ENCODE measurements at places on chromosomes 2 and 18.

DNA sequence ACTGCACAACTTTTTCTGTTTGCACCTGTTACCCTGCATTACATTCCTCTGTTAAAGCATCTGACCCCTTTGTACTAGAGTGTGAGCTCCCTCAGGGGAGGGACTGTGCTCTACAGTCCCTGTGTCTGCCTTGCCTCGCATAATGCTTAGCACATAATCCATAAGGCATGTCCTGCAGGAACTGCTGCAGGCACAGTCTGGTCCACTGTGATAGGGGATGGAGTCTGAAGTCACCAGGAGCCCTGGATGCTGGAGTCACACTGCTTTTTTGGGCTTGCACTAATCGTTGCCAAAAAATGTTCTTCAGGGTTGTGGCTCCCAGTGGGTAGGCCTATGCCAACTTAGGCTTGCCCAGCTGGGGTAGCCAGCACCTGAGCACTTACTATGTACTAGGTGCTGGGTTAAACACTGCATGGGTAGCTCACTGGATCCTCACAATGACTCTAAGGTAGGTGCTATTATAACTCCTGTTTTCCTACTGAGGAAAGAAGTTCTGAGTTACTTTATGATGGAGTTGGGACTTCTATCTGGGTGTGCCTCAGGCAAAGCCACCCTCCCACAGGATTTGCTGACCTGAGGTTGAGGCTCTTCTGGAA, 33.3 kb downstream of the COPS7B start:
- DNase-seq, result no peak

DNA sequence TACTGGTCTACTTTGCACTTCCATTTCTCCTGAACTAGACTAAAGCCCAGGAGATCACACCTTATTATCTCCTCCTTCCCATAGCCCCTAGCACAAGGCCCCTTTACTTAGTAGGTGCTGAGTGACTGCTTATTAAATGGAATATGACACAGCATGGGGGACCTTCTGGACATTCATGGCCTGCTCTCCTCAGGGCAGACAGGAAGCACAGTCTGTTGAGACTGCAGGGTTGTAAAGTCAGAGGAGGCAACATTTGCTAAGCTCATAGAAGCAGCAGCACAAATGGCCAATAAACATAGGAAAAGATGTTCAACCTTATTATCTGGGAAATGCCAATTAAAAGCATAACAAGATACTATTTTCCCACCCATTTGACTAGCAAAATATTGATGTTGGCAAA, 75.3 kb downstream of the DNMT3A start:
- DNase-seq, result no peak

- DNase-seq, result no peak
These were observed 45.8 kb downstream of the CYBRD1 start for GRCh38 chr2:171568089-171568488.

- DNase-seq, result no peak
These were observed 182.2 kb downstream of the ARHGAP15 start for GRCh38 chr2:143311426-143311825.

DNA sequence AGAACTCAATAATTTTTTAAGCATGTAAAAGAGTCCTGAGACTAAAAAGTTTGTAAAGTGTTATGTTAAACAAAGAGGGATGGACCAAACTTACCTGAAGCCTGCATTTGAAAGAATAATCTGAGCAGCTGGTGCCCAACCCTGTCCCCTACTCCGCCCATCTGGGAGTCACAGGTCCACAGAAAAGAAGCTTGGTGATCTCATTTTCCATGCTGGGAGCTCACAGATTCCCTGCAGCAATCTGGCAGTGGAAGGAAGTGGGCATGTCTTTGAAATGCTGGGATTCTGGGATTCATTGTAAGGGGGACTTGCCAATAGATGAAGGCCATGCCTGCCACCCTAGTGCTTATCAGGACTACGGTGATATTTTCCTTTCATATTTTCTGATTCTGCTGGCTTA, 17.9 kb downstream of the CDH2 start:
- DNase-seq, result no peak

GRCh38 chr2:42640261-42640660, 71.8 kb downstream of the MTA3 start:
- no peak for DNase-seq

GRCh38 chr2:3169106-3169870, 208.3 kb downstream of the EIPR1 start:
- no peak for DNase-seq

DNA sequence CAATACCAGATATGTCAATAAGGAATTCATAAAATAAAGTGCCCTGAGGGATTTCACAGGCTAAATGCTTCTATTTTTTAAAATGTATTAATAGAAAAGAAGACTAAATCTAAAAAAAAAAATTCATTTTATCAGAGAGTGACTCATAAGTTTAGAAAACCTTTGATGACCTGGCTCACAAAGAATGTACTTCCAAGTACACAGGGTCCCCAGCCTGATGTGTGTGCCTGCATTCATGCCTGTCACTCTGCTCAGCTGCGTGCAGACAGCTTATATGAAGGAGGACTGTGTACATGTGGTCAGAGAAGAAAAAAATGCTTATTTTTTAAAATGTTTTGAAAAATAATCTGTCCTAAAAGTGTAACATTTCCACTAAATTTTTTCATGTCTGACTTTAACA, 3.0 kb upstream of the CPS1 start:
- DNase-seq, result no peak

DNA sequence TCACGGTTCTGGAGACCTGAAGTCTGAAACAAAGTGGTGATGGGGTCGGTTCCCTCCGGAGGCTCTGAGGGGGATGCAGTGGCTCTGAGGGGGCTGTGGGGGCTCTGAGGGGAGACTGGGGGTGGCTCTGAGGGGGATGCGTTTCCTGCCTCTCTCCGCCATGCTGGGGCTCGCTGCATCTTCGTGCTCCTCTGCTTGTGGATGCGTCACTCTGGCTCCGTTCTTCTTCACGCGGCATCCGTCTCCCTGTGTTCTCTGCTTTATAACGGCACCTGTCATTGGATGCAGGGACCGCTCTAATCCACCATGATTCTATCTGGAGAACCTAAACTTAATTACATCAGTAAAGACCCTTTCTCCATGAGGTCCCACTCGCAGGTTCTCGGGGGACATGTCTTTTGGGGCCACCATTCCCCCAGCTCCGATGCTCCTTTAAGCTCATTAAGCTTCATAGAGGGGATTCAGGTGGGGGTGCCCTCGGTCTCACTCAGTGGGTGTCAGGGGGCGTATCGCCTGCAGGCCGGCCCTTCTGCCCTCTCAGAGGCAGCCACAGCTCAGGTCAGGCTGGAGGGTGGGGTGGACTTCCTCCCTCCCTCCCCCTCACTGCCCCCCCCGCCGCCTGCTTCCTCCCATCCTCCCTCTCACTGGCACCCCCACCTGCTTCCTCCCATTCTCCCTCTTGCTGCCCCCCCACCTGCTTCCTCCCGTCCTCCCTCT, 18.4 kb downstream of the RTP5 start:
- no peak for DNase-seq

DNA sequence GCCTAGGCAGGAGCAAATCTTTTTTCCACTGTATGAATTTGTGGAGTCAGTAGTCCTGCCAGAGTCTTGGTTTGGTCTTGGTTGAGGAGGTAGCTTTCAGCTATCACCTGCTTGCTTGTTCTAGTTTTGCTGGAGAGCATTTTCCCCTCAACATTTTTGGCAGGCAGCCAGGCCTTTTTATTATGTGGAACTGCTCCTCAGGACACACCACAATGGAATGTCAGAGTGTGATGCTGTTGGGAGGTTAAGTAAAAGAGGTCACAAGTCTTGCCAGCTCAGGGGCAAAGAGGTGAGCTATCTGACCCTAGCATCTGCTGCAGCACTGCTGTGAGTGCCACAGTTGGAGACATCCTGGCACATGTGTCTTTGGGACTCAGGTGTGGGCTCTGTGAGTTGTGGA, 258.0 kb downstream of the CNTNAP5 start:
- no peak for DNase-seq

- DNase-seq, result peak; percentile 17
These were observed 32.6 kb upstream of the E2F6 start for GRCh38 chr2:11498543-11499034.

Data from nephron progenitor cell (in vitro differentiated cells).